ENCODE measurements at places on chromosomes 13 and 19. TPM values are rescaled to one million over a fixed set of nuclear protein-coding genes. Genes with fewer than 3 reads are reported as not detected.

DNA sequence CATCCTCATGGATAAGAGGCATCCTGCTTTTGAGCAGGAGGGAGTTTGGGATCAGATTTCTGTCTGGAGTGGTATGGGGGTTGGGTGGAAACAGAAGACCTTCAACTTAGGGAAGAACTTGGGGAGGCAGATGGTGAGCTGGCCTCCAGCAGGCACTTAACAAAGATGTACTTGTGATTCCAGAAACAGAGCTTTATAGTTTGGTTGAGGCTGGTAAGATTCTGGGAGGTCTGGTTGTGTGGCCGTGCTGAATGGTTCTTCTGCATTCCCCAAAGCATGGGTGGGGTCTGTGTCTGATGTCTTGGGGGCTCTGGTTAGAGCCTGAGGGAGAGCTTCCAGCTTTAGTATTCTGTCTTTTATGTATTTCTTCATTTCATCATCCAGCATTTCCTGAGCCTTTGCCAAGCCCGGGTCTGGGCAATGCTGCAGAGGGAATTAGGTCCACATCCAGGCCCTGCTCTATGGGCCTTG, 4.8 kb downstream of the MEGF8 start:
- no peak for DNase-seq

GRCh38 chr19:55312621-55313512, 12.3 kb downstream of the TMEM150B start:
- no peak for DNase-seq

- DNase-seq: no peak
Measured at GRCh38 chr13:72174549-72174948, 307.5 kb upstream of the DACH1 start.

The ZNF562 gene
- total RNA-seq: 58.8 TPM

GRCh38 chr13:36456577-36456976, 24.3 kb downstream of the CCNA1 start:
- no peak for DNase-seq

DNA sequence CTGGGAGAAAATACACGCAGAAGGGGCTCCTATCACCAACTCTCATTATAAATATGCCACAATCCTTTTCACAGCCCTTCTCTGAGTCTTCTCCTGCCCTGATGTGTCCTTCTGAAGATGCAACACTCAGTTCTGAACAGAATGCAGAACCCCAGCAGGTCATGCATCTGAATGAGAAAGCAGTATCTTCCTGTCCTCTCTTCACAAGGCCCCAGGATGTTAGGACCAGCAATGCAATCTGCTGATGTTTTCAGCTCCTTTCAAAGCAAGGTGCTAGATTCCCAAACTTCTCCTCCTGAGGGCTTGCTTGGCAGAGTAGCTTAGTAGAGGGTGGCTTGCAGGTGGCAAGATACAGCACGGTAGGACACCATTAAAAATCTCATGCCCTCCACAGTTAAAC, 22.3 kb upstream of the DOCK9 start:
- DNase-seq: no peak
